Cerebellar nuclear complex (tissue), 1 donor: ENCODE measurements at places on chromosomes 12 and 14.
A peak's percentile ranks its signal among the peaks of the same experiment; 100 is the strongest.

DNA sequence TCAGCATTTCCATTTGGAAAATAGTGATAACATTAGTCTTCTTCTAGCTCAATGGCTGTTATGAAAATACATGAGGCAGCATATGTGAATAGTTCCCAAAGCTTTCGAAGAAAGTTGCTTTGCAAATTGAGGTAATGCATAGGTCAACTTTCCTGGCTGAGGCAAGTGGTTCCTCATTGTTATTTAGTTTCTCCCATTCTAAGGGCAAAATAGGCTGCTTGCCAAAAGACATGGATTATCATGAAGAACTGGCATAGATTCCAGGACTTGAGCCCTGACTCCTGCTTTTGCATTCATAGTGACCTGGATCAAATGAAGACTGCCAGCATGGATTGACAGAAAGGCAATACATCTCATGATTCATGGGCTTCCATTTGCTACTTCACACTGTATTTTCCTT, 35.7 kb downstream of the LRFN5 start:
- no peak for DNase-seq

- no peak for DNase-seq
These were observed 5.7 kb downstream of the MTRFR start for GRCh38 chr12:123238961-123239360.

GRCh38 chr14:74257941-74258763, 18.9 kb downstream of the VSX2 start:
- DNase-seq, result no peak

GRCh38 chr14:102663440-102663839, 71.0 kb downstream of the RCOR1 start:
- no peak for DNase-seq

DNA sequence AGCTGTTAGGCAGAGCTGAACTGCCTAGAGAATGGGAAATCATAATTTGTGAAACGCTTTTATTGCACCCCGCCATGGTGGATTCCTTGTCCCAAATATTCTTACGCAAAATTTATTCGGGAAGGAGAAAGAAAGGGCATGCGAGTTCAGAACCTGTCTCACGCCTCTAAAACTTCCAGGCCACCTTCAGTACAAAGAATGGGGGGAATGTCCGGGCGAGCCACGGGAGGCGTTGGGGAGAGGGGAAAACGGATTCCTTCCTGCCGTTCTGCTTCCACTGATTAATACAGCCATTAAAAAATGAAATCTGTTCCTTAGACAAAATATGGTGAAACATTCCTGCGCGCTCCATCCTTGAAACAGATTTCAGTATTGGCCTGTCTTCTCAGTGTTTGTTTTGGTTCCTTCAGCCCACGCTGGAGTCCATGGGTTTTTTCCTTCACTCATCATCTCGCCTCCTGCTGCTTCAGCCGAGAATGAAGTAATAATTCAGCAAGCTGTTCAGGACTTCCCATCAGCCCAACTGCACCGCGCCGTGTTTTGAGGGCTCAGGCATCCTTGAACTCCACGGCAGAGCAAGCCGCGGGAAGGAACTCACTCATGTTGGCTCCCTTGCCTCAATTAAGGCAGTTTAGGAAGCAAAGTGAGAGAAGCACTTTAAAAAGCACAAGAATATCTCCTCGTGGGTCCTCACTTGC, 47.7 kb upstream of the CDKN3 start:
- DNase-seq, result peak; percentile 26

- DNase-seq, result no peak
These were observed 131.3 kb upstream of the CPSF6 start for GRCh38 chr12:69108037-69108436.

GRCh38 chr12:78249578-78249977, 418.9 kb downstream of the NAV3 start:
- no peak for DNase-seq

DNA sequence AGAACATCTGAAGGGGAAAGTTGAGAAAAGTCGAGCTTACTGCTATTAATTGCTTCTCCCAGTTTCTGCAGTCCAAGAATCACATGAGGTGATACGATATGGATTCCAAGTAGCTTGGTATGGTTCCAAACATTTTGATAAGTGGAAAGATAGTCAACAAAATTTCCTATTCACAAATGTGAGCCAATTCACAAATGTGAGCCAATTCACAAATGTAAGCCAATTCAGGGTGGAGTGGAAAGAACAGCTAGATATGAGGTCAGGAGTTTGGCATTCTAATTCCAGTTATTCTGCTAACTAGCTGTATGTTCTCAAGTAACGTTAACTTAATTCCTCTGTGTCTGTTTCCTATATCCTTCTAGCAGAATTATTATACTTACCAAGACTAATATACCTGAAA, 37.6 kb upstream of the DHRS4 start:
- DNase-seq, result no peak
